ENCODE measurements at places on chromosomes 12 and 14.

DNA sequence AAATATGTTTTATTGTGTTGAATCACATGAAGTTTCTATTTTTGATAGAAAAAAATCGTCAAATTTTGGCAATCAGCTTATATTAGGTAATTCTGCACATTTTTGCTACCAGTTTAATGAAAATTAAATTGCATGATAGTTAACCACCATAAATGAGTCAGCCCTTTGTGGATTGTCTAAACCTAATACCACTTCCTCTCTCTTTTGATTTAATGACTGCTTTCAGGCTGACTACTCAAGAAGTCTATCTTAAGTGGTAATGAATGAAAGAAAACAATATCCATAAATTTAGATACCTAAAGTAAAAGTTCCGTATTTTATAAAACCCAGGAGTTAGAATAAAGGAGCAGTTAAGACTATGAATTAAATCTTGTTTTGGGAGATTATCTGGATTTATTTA lies 450.5 kb downstream of the TMEM117 start:
- no peak for DNase-seq

GRCh38 chr12:71300772-71301675 lies 138.6 kb upstream of the LGR5 start:
- DNase-seq = no peak

GRCh38 chr14:102507857-102508312 lies 1.7 kb downstream of the ANKRD9 start:
- DNase-seq = no peak

GRCh38 chr12:93378998-93379325 lies 1.2 kb downstream of the NUDT4 start:
- no peak for DNase-seq

DNA sequence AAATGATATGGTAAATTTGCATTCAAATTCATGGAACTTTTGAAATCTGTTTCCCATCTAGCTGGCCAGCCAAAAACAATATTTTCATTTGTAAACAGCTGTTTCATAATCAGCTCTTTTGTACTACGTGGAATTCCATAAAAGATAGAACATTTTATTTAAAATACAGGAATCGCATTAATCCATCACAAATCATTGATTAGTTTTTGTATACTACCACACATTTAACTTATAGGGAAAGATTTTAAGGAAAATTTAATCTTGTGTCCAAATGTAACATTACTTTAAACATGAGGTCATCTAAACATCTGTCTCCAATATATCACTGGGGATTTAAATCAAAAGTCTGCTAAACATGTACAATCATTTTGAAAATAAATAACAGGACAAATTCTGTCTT lies 33.5 kb downstream of the SLC25A21 start:
- DNase-seq = no peak

- no peak for DNase-seq
Observed at GRCh38 chr12:93500667-93501066, 33.4 kb downstream of the MRPL42 start.

DNA sequence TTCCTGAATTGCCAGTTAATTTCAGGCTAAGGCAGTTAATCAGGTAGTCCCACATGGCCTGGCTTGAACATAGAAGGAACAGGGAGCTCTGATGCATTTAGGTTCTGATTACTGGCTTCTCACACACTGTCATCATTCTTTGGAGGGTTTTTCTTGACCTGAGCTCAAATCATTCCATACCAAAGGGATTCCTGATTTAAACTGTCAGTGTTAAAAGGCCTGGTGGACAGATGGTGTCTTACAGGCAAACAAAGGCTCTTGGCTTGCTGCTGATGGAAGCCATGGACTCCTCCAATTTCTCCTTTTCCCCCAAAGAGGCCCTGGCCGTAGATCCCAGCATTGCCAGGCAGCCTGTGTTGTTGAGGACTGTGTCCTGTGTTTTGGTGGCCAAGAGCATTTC lies 30.2 kb downstream of the CACNA1C start:
- no peak for DNase-seq

GRCh38 chr14:49972131-49972671 lies 79.3 kb downstream of the ARF6 start:
- no peak for DNase-seq

- no peak for DNase-seq
Observed at GRCh38 chr14:34668111-34668510, 38.2 kb upstream of the SNX6 start.

DNA sequence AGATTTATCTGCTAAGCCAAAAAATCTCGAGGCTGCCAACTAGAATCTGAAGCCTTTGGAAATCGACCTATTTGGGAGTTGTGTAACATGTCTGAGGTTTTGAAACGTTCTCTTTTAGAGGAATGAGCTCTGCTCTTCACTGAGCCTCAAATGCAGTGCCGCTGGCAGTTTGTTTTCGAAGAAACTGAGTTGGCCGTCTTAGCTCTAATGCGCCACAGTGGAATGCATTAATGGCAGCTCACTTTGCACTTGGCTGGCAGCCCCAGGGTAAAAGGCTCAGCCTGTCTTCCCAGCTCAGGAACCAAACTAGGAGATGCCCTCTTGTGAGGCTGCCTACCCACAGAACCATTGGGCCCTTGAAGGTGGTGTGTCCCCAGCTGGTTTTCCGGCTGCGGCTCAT lies 53.8 kb downstream of the SFSWAP start:
- no peak for DNase-seq

DNA sequence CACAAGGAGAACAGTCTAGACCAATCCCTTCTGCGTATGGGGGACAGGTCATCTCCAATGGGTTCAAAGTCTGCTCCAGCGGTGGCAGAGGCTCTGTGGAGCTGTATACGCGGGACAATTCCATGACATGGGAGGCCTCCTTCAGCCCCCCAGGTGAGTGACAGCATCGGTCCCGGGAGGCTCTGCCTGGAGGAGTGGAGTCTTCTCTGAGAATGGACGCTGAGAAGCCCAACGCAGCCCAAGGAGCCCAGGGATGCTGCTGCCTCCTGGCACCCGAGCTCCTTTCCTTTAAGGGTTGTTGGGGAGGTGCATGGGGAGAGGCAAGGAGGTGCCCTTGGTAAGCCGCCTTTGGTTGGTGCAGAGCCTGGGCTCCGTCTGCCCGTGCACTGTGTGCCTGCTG lies 28.2 kb downstream of the ADGRD1 start:
- DNase-seq = no peak

- DNase-seq = no peak
Observed at GRCh38 chr14:75064205-75064567, 362 bp upstream of the ACYP1 start.

DNA sequence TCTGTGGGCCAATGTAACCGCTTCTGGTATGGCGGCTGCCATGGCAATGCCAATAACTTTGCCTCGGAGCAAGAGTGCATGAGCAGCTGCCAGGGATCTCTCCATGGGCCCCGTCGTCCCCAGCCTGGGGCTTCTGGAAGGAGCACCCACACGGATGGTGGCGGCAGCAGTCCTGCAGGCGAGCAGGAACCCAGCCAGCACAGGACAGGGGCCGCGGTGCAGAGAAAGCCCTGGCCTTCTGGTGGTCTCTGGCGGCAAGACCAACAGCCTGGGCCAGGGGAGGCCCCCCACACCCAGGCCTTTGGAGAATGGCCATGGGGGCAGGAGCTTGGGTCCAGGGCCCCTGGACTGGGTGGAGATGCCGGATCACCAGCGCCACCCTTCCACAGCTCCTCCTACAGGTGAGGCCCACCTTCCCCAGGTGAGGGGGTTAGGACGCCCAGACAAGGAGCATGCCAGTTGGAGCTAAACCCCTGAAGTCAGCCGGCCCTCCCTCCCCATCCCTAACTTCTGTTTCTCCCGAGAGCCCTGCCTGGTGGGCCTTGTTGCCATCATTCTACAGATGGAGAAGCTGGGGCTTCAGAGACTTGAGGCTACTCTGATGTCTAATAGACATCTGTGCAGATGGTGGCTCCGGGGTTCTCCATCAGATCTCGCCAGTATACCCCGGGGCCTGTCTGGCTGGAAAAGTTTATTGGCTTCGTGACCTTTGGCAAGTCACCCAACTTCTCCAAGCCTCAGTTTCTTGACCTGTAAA lies 25.3 kb downstream of the PAPLN start:
- DNase-seq = no peak

DNA sequence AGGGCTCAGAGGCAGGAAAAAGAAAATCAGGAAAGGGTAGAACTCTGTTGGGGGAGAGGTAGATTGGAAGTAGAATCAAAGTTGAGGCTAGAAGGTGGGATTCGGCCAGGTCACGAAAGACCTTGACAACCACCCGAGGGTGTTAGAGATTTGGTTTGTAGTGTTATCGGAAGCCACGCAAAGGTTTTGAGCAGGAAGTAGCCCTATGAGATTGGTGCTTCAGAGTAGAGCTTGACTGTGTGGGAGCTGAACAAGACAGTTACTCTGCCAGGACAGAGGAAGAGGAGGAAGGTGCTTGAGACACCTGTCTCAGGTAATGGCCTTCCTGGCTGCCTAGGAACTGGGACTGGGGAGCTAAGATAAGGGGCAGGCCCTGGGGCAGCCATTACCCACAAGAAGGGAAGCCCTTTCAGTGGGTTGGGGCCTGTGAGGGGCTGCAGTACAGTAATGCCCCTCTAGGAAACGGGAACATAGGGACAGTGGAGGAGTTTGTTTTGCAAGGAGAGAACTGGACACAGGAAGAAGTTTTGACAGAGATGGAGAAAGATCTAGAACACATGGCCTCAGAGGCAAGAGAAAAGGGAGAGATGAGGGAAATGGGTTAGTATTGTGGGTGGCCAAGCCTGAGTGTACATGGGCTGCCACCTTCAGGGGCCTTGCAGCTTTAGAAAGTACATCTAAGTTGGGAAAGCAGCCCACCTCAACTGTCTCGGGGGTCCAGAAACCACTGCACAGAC lies 73.5 kb downstream of the RIN3 start:
- no peak for DNase-seq

DNA sequence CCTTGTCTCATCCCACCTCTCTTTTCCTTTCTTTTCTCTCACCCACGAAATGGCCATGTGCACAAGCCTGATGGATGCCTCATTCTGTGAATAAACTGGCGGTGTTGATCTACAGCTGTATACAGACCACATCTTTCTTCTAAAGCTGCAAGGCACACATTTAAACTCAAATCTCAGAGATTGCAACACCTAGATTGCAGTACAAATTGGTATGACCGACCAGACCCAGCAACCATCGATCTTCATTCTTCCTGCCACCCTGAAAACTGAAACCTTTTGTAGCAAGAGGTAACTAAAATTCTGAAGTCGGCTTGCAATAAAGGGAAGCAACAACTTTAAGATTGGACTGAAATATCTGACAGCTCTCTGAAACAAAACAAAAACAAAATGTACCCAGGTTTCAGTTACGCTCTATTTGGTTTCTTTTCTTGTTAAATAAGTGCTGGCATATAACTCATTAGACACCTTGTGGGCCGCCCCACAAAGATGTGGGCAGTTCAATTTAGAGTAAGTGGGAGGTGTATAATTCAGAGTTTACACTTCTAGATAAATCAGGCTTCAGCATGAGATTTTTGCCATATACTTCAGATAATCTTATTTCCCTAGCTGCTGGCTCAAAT lies 390.0 kb upstream of the NOVA1 start:
- DNase-seq = no peak

- no peak for DNase-seq
Observed at GRCh38 chr12:91387461-91388134, 205.0 kb upstream of the DCN start.

DNA sequence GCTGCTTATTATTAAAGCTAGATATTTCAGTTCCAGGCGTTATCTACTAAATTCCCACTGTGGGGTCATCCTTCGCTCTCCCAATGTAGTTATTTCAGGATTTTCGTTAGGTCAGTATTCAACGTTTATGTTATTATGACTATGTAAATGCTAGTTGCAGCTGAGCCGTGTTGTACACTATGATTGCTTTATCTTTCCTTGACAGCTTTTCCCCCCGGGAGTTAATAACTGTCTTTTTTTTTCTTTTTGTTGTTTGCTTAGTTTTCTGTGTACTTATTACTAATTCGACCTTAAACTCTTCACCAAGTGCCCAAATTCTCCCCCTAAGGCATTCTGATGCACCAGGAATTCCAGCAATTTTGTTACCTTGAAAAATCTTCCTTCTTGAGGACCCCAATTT lies 48.5 kb downstream of the SUDS3 start:
- no peak for DNase-seq

GRCh38 chr14:60573943-60574495 lies 65.1 kb downstream of the SIX6 start:
- DNase-seq = no peak

- DNase-seq = no peak
Observed at GRCh38 chr12:50055831-50056638, 1.4 kb upstream of the ASIC1 start.

DNA sequence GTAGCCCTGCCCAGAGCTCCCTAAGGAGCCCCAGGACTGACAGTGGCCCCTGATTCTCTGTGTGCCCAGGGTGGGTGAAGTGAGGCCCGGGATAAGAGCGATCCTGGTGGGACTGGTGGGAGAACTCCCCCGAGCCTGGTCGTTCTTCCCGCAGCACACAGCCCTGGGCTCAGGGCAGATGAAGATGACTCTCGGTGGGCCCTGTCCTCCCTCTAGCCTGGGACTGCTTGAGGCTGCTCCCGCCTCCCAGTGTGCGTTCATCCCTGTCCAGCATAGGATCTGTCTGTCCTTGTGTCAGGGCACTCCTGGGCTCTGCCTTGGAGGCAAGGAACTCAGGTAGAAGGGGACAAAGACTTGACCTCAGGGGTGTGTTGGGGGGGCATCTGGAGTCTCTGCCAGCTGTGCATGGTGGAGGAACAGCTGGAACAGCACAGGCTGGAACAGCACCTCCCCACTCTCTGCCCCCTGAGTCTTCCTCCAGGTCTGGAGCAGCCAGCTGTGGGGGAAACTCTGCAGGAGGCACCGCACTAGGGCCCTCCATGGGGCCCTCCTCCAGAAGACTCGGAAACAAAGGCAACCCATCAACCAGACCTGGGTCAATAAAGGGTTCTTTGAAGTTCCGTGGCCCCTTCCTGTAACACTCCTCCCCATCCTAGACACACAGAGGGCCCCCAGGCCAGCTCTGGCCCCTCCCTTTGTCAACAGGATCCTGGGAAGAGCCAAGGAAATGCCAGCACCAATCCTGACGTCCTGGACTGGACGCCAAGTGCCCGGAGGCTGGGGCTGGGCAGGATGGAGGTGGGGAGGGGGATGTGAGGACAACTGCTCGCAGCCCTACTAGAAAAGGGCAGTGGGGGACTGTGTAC lies 15.9 kb downstream of the FAIM2 start:
- no peak for DNase-seq

DNA sequence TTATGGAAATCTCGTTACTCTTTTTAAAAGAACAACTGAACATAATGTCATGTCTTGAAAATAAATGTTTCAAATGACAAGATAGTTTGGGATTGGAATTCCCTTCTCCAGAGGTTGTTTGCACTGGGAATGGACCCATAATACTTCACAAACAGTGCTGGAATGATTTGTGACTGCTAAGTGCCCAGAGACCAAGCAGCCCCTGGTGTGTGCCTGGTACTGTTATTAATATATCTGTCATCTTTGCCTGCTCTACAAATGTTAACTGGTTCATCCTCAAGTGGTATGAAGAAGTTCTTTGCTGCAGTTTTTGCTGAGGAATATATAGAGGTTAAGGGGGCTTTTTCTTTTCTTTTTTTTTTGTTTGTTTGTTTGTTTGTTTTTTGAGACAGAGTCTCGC lies 64.9 kb upstream of the DACT1 start:
- no peak for DNase-seq

DNA sequence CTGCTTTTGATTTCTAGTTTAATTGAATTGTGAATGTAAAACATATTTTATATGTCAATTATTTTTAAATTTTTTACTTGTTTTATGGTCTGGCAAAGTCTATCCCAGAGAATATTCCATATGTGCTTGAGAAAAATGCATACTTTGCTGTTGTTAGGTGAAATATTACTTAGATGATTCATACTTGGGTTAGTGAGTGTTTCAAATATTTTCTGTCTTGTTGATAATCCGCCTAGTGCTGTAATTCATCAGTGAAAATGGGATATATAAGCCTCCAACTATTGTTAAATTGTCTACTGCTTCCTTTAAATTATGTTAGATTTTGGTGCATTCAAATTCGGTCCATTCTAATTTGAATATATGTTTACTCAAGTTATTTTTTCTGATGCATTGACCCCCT lies 395.5 kb downstream of the LRFN5 start:
- DNase-seq = no peak
